ENCODE measurements at places on chromosomes 16 and 17. TPM values are rescaled to one million over a fixed set of nuclear protein-coding genes. Genes with fewer than 3 reads are reported as not detected.

DNA sequence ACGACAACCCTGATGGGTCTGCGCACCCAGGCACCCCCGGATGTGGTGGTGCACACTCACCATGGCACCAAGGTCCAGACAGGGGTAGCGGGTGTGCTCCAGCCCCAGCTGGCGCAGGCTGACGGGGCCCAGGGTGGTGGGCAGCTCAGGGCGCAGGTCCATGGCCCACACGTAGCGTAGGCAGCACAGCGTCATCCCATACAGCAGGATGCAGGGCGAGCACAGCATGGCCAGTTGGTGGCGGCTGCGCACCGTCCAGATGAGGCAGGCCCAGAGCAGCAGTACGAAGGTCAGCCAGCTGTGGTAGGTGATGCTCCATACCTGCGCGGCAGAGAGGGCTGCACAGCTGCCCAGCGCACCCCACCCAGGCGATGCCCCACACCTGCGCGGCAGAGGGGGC lies 29.8 kb downstream of the CTU2 start:
- no peak for DNase-seq

DNA sequence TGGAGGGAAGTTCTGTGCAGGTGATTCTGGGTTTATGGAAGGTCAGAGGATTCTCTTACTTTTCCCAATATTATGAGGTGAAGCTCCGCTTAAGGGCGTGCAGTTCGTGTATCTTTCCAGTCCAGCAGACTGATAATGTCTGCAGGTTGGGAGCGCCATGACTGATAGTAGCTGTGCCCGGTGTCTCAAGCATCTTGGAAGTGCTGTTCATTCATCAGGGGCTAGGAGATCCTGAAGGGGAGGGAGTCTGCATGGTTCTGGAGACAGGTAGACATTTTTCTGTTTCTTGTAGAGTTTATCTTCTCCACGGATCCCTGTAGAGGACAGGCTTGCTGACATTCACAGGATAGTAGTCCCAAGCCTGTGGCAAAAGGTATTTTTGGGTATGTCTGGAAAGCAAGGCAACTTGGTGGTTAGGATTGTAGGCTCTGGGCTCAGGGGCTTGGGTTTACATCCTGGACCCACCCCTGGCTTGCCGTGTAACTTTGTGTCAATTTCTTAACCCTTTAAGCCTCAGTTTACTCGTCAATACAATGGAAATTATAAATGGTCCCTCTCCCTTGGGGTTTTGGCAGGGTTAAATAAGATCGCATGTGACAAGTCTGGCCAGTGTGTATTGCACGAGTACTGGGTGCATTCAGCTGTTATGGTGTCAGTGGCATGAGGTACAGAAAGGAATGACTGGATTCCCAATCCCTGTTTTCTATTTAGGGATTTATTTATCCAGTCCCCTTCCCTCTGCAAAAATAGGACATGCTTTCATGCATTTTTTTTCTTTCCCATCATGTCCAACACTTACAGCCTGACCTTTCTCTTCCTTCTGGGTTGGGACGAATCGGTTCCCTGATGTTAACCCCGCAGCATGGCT lies 8.2 kb downstream of the HLF start:
- no peak for DNase-seq

DNA sequence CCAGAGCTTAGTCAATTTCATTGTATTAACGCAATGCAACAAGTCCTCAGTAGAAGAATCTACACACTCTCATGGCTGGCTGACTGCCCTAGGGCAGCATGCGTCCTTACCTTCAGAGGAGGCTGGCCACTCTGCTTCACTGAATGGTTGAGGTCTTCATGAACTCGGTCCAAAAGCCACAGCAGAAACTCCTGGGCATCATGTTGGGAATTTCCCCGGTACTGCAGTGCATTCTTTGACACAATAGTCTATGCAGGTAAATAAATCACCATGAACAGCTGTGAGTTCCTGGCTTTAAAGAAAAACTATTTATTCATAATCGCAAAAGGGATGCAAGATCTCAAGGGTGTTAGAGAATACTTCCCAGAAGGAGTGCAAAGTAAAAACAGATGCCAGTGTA lies 41.3 kb downstream of the USP31 start:
- no peak for DNase-seq

DNA sequence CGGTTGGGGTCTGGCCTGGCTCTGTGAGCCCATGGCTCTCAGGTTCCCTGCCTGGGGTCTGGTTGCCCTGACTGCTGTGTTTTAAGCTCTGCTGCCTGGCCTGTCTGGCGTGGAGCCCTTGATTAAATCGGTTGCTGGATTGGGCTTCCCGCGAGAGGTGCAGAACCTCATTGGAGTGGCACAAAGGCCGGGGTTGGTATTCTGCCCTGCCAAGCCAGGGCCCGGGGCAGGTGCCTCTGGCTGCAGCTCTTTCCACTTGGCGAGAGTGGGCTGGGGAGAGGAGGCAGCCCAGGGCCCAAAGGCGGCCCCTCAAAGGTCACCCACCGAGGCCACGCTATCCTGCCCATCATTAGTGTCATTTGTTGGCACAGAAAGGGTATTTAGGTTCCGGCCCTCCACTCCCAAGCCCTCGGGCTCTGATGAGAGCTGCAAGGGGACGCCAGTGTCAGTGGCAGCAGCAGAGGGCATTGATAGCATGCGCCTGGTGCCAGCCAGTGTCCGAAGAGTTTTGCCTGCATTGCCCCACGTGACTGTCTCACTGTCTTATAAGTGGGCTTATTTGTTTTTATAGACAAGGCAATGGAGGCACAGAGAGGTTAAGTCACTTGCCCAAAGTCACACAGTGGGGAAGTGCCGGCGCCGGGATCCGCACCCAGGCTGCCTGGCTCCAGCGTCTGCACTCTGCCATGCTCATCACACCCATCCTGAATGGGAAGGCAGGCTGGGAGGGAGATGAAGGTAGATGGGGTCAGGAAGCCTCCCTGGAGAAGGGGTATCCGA lies 68.0 kb upstream of the CIBAR2 start:
- DNase-seq, result no peak

Gene CCL4
- total RNA-seq, result 63.9 TPM

DNA sequence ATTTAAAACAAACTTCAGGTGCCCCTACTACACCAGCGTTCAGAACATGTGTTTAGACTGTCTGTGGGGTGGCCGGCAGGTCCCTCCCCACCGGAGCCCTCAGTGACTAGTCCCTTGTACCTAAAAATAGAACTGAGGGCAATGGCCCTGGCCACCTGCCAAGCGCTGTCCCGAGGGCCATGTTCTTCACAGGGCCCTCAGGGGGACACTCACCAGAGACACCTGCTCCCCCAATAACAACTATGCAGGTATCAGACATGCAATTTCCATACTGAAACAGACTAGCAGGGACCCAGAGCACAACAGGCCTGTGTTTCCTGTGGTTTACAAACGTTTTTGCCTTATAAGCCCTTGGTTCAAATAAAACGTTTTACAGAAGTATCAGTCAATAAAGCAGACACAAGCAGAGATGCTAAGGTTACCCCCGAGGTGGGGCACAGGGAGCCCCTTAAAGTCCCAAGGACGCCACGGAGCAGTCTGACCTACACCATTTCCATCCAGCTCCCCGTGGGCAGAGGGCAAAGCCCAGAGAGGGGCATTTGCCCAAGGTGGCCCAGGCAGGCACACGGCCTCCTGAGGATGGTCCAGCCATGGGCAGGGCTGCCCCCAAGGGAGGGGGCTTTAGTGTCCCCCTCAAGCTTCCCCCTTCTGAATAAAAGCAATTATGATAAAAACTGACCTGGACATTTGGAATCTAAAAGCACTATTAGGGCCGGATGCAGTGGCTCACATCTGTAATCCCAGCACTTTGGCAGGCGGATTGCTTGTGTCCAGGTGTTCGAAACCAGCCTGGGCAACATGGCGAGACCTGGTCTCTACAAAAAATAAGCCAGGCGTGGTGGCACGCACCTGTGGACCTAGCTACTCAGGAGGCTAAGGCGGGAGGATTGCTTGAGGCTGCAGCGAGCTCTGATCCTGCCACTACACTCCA lies 896 bp upstream of the MYLK3 start:
- no peak for DNase-seq

DNA sequence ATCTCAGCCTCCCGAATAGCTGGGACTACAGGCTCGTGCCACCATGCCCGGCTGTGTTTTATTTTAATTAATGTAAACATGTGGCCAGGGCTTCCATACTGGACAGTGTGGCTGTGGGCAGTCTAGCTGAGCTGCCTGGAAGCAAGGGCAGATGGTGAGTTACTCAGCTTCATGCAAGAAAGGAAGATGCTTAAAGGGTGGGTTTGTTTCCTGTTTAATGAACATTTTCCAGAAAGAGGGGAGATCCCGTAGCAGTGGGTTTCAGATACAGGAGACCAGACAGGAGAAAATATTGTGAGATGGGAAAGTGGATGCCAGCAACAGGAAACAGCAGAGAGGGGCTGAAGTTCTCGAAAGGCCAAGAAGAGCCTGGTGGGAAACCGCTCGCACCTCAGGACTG lies 7.3 kb downstream of the MAPK8IP3 start:
- DNase-seq, result no peak

Gene GAST
- total RNA-seq, result not detected

- DNase-seq, result no peak
Observed at GRCh38 chr17:78986649-78987328, 7.1 kb upstream of the LGALS3BP start.

- no peak for DNase-seq
Observed at GRCh38 chr16:53846971-53847370, 143.0 kb downstream of the FTO start.

DNA sequence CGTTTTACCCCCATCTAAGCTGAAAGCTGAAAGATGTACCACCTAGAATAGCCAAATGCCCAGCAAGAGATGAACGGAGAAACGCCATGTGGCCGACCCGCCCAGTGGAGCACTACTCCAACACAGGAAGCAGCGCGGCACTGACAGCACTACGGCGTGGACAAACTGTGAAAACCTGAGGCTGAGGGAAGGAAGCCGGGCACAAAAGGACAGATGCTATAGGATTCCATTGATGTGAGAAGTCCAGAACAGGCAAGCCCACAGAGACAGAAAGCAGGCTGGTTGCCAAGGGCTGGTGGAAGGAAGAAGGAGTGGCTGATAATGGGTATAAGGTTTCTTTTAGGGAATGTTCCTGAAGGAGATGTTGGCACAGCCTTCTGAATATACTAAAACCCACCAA lies 29.4 kb upstream of the SLC38A8 start:
- DNase-seq, result no peak

DNA sequence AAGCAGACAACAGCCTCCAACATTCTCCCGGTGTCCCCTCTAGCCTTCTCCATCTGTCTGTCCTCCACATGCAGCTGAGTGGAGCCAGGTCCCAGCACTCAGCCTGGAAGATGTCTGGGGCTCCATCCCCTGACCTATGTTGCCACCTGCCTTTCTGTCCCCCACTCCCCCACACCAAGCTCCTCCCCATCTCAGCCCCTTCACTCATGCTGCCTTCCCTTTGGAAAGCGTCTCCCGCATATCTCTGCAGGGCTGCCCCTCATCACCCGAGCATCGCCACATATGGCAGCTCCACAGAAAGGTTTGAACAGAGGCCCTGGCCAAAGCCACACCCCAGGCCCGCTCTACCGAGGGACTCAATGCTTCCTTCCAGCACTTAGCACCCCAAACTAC lies 24.2 kb downstream of the NSMCE1 start:
- no peak for DNase-seq

Gene NUDT16L1
- total RNA-seq, result 22.8 TPM

DNA sequence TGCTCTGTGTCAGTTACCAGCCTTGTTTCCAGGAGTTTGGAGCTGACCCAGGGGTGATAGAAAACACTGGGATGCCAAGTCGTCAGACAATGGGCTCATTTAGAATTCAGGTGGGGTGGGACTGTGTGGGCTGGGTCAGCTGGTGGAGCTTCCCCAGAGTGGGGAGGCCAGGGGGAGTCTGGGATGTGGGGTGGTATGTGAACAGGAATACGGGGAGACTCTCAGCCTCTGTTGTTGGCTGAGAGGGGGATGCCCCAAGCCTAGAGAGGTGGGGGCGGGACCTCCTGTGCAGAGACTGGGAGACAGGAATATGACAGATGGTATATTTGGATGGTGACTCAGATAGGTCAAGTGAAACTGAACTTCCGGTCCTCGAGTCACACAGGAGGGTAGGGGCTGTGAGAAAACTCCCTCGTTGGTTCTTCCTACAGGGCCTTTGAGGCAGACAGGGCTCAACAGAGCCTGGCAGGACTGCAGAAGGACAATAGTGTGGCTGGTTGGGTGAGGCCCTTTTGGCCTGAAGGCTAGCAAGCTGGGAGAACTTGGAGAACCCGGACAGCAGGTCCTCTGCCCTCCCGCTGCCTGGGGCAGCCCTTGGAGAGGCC lies 23.7 kb downstream of the CDH1 start:
- peak; percentile 73 for DNase-seq

GRCh38 chr17:47205419-47205963 lies 3.7 kb upstream of the MYL4 start:
- DNase-seq, result peak; percentile 74

Gene IRF8
- 52.4 TPM for total RNA-seq

DNA sequence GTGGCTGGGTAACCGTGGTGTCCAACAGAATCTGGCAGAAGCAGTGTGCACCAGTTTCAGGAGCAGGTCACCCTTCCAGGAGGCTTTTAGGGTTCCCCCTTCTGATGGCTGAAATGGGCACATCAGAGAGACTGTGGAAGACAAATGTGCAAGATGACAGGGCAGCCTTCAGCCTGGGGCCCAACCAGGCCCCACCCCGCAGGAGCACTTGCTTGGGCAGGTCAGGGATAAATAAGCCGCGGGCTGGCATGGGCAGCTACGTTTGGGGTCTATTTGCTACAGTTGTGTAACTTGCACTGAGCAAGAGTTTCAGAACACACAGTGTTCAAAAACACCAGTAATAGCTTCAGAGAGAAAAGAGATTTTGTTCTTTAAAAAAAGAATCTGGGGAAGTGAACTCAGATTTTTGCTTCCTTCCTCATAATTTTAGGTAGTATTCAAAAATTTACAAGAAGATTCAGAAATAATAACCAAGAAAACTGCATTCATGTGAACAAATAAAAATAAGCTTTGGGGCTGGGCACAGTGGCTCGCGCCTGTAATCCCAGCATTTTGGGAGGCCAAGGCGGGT lies 44.9 kb upstream of the BAHCC1 start:
- DNase-seq, result no peak

Gene FOXL1
- total RNA-seq, result not detected

Gene CCL7
- total RNA-seq, result not detected

DNA sequence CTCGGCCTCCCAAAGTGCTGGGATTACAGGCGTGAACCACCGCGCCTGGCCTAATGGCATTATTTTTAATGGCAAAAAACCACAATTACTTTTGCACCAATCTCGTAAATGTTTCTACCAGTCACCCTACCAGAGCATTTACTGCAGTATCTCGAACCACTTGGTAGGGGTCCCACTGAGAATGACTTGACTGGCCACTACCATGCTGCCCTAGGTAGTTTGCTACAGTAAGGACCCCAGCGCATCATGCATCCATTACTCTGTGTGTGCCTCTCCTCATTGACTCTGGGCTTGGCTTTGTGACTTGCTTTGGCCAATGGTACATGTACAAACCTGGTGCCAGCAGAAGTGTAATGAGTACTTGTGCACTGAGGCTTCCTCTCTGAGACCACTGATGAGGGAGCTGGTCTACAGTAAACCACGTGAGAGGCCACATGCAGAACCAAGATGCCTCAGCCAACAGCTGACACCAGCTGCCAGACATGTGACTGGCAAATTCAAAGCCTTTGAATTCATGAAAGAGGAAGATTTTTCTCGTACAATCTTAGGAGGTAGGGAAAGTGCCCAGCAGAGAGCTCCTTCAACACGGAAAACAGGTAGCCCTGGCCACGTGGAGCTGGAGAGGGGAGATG lies 421.7 kb upstream of the C16orf82 start:
- DNase-seq, result peak; percentile 40

Data from activated T-cell treated with anti-CD3 and anti-CD28 coated beads, Interleukin-2, amount 50 U/mL, for 72 hours (primary cell).